ENCODE measurements at places on chromosomes 11 and 22. TPM values are rescaled to one million over a fixed set of nuclear protein-coding genes. Genes with fewer than 3 reads are reported as not detected.

- DNase-seq: no peak
- no peaks in the 10 kb centered on the region for H3K27me3 ChIP-seq
- peak overlapping the region; percentile 100 for H3K27ac ChIP-seq
- no peaks in the 10 kb centered on the region for H3K36me3 ChIP-seq
Measured at GRCh38 chr22:36379593-36380361, 8.0 kb downstream of the MYH9 start.

AP1B1 gene
- total RNA-seq: 45.5 TPM

- H3K36me3 ChIP-seq: no peaks in the 10 kb centered on the region
- H3K27ac ChIP-seq: no peak overlapping the region
- no peak for DNase-seq
Measured at GRCh38 chr11:106017093-106017492, 4.9 kb downstream of the MSANTD4 start.

- H3K27me3 ChIP-seq: no peaks in the 10 kb centered on the region
- peak; percentile 42 for DNase-seq
- H3K27ac ChIP-seq: no peak overlapping the region
- H3K4me1 ChIP-seq: peaks cover 8% of the 10 kb centered on the region
- no peaks in the 10 kb centered on the region for H3K36me3 ChIP-seq
Measured at GRCh38 chr22:35212009-35212408, 45.3 kb upstream of the HMGXB4 start.

DNA sequence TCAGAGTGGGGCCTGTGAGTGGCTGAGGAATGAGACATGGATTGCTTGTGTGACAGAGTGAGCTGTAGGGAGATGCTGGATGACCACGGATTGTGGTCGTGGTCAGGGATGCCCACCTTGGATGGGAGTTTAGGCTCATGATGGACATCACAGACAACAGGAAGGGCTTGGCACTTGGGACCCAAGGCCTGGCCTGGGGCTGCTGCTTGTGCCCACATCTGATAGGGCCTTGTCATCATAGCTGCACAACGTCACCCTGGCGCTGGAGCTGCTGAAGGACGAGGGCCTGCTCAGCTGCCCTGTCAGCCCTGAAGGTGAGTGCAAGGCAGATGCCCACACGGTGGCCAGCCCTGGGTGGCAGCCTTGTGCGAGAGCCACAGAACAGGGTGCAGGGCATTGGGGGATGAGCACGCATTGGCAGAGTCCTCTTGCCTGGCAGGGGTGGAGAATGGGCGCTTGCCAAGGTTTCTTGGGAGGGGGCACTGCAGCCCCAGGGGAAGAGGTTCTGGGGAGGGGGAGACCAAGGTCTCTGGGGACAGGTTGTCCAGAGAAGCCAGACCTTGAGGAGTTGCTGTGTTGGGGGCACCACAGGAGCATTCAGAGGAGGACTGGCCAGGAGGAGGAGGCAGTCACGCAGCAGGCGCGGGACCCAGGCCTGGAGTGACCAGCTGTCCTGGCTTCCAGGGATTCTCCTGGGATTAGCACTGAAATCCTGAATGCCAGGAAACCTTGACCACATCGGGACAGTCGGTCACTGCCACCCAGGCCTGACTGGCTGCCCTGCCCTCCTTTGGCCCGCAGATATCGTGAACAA lies 25.0 kb downstream of the PARVG start:
- no peak for DNase-seq
- H3K4me3 ChIP-seq: no peak overlapping the region
- H3K4me1 ChIP-seq: no peaks in the 10 kb centered on the region
- no peak overlapping the region for H3K27ac ChIP-seq

DNA sequence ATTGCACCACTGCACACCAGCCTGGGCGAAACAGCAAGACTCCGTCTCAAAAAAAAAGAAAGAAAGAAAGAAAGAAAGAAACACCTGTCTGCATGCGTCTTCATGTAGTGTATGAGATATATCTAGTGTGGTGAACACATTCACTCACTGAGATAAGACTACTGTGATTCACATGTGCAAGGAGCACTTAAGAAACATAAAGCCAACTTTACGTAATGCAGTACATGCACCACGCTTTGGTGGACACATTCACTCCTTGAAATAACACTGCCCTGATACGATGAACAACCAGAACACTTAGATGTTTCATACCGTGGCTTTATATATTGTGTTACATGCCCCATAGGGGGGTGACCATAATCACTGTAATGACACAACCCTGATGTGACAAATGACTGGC lies 96.0 kb downstream of the MICAL3 start:
- H3K36me3 ChIP-seq: no peaks in the 10 kb centered on the region
- H3K27ac ChIP-seq: no peak overlapping the region
- H3K27me3 ChIP-seq: no peaks in the 10 kb centered on the region
- H3K4me1 ChIP-seq: peaks cover 37% of the 10 kb centered on the region
- no peak overlapping the region for H3K4me3 ChIP-seq

DNA sequence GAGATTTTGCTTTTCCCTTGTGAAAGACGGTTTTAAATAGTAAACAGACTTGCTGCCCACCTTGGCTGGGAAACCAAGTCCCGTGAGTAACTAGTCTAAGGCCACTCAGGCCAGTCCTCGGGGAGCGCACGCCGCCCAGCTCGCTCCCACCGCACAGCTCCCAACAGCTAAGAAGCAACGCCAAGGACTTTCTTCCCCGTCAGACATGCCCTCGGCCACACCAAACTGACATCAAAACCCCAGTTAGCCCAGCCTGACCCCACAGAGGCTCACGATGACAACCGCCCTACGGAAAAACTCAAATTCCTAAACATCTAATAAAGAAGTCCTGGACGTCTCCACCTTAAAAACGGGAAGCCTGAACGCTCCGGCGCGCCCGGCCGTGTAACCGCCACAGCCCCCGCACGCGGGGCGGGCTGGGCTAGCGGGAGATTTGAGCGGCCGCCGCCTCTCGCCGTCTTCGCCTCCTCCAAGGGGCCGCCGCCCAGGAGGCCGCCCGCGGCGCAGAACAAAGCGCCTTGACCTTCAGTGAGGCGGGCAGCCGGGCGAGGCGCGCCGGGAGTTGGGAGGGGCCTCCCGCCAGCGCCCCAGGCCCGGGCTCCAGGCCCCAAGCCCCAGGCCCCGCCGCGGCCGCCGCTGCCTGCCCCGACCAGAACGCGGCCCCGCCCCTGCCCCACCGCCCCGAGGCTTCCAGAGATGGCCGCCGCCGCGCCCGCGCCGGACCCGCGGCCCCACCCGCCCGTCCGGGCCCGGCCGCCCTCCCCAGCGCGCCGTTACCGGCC lies 486 bp downstream of the NAP1L4 start:
- peak overlapping the region; percentile 91 for H3K27ac ChIP-seq
- H3K36me3 ChIP-seq: no peaks in the 10 kb centered on the region
- DNase-seq: no peak
- peaks cover 45% of the 10 kb centered on the region for H3K4me1 ChIP-seq

GRCh38 chr22:27066856-27067255 lies 409.5 kb downstream of the MIAT start:
- H3K27me3 ChIP-seq: no peaks in the 10 kb centered on the region
- no peak overlapping the region for H3K27ac ChIP-seq
- no peaks in the 10 kb centered on the region for H3K4me1 ChIP-seq
- H3K4me3 ChIP-seq: no peak overlapping the region

SCGB2A2 gene
- not detected for total RNA-seq

DNA sequence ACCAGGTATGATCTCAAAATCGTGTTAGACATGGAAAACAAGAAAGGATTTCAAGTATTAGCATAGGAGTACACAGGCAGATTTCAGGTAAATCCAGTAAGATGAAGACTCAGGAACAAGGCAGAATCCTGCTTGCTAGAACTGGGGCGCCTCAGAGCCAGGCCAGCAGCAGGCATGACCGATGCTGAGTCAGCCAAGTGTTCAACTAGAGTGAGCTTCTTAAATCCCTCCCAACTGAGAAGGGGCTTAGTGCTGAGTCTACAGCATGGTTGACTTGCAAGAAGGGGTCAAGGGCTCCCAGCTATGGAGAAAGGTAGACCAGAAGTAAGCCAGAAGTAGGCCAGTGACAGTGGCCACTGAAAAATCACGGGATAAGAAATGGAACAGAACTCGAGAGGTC lies 12.4 kb downstream of the GRAP2 start:
- no peak overlapping the region for H3K4me3 ChIP-seq
- H3K4me1 ChIP-seq: peaks cover 4% of the 10 kb centered on the region
- H3K27ac ChIP-seq: no peak overlapping the region
- no peaks in the 10 kb centered on the region for H3K36me3 ChIP-seq

VPREB1 gene
- not detected for total RNA-seq
